CD4-positive, alpha-beta memory T cell (primary cell): ENCODE measurements at places on chromosomes 13 and 19. TPM values are rescaled to one million over a fixed set of nuclear protein-coding genes. Genes with fewer than 3 reads are reported as not detected.

The KIRREL2 gene
- total RNA-seq: not detected

The ENOX1 gene
- total RNA-seq: not detected

The C19orf85 gene
- not detected for total RNA-seq

The COX7A1 gene
- not detected for total RNA-seq

The ZNF724 gene
- 6.1 TPM for total RNA-seq

The CRLF1 gene
- not detected for total RNA-seq

The RDH8 gene
- not detected for total RNA-seq

The TNFRSF19 gene
- total RNA-seq: not detected

The ANGPTL4 gene
- not detected for total RNA-seq

The SMIM7 gene
- 94.1 TPM for total RNA-seq

The RAB3A gene
- 4.7 TPM for total RNA-seq

The BSPH1 gene
- total RNA-seq: not detected

The NCCRP1 gene
- not detected for total RNA-seq
